ENCODE measurements at places on chromosomes 4 and X.

- no peak for DNase-seq
Observed at GRCh38 chr4:153220682-153221395, 16.6 kb downstream of the TRIM2 start.

DNA sequence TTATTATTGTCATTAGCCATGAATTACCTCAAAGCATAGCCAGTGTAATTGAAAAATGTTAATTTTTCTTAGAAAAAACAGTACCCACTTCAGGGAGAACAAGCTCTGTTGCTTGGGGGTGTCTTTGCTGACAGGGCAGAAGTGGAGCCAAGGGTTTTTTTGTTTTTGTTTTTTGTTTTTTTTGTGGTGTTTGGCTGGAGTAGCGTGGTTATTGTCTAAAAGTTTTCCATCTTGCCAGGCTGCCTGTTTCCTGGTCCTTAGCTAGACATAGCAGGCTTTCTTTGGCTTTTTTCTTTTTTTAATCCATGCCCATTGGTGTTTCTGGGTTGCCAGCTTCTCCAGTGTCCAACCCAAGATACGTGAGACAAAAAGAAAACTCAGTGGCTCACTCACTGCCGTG lies 61.5 kb downstream of the CASP3 start:
- DNase-seq, result no peak

GRCh38 chr4:166957451-166957850 lies 276.8 kb downstream of the SPOCK3 start:
- DNase-seq, result no peak

- DNase-seq, result no peak
Observed at GRCh38 chr4:38332699-38333098, 331.3 kb upstream of the KLF3 start.

- DNase-seq, result no peak
Observed at GRCh38 chrX:70485466-70485865, 40.8 kb downstream of the DLG3 start.

DNA sequence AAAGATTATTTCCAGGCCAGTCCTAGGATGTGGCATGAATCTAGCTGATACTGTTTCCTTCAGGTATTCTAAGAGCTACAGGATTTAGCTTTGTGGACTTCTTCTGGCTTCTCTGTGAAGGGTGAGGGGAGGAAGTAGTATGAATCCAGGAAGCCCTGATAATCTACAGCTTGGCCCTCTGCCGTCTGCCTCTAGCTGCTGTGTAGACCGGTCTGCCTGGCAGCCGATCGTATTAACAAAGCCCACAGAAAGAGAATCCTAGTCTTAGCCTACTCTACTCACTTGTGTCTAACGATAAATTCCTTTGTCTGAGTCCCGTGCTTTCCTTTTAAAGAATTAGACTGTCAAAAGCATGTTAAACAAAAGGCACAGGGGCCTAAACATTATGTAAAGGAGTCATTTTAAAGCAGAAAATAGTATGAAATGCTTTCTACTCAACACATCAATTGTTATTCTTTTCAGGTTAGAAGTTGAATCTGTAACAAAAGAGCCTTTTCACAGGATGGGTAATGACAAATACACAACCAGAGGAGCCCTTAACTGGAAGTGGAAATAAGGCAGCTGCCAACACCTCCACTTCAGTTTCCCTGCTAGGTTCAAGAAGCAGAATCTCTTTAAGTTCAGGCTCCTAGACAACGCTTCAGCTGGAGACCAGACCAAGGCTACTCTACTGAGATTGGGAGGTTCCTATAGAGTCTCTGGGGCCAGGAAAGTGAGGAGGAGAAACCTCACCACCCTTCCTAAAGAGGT lies 48.9 kb upstream of the UCP1 start:
- DNase-seq, result no peak

DNA sequence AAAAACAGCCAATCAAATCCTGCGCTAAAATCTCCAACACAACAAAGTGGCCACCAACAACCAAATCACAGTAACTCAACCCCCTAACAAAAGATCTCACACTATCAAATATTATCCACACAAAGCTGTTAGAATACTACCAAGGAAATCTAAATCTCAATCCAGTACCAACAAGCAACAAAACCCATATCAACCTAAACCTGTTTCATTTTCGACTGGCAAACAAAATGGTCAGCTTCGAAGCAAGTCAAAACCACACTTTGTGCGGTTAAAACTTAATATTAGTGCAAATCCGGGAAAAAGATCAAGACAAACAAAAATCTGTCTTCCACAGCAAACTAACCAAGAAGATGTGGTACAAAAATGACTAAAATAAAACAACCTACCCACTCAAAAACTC lies 28.7 kb upstream of the MUC7 start:
- DNase-seq, result no peak

- DNase-seq, result no peak
Observed at GRCh38 chr4:184583738-184584502, 65.3 kb downstream of the CASP3 start.

DNA sequence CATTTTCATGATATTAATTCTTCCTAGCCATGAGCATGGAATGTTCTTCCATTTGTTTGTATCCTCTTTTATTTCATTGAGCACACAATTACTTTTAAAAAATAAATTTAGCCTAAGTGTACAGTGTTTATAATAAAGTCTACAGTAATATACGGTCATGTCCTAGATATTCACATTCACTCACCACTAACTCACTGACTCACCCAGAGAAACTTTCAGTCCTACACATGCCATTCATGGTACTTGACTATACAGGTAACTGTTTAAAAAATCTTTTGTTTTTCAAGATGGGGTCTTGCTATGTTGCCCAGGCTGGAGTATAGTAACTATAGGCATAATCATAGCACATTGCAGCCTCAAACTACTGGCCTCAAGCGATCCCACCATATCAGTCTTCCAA lies 348.1 kb downstream of the RAPGEF2 start:
- DNase-seq, result no peak

- DNase-seq, result no peak
Observed at GRCh38 chr4:43993196-43993902, 455.3 kb downstream of the KCTD8 start.

DNA sequence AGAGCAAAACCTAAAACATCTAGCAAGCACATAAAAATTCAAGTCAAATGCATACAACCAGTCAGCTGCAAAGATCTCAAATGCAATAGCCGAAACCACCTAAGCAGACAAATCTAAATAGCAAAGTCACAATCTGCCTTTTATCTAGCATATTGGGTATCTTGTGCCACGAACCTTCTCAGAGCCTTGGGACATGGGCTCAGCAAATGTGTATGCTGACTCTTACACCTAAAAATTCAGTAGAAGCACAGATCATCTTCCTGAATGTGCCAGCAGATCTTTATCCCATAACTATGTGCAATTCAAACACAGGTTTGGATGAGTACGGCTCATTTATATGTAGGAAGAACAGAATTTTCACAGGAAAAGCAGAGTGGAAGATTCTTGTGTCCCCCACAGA lies 492.1 kb downstream of the INPP4B start:
- DNase-seq, result no peak

DNA sequence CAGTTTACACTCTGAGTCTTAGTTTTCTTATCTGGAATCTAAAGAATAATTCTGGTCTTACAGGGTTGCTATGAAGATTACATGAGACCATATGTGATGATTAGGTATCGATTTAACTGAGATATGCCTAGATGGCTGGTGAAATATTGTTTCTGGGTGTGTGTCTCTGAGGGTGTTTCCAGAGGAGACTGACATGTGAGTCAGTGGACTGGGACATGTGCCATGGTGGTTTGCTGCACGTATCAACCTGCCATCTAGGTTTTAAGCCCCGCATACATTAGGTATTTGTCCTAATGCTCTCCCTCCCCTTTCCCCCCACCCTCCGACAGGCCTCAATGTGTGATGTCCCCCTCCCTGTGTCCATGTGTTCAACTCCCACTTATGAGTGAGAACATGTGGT lies 186.0 kb upstream of the CXorf66 start:
- no peak for DNase-seq

GRCh38 chrX:136694431-136695087 lies 46.6 kb downstream of the CD40LG start:
- DNase-seq, result no peak

GRCh38 chr4:159420162-159421057 lies 317.5 kb downstream of the RAPGEF2 start:
- no peak for DNase-seq

DNA sequence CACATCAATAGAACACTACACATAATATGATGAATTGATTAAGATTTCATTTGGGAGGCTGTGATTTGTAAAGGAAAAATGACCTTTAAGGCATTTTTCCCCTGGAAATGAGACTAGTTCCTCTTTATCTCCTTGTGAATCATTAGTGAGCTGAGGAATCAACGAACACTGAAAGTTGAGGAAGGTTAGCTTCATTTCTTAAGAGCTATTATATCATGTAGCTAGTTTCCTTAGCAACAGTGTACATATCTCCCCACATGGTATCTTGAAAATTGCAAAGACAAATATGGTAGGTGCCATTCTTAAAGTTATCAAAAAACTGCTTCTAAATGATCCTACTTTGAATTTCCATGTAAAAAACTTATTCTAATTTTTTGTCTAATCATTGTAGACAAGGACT lies 127.5 kb upstream of the NRK start:
- DNase-seq, result no peak

GRCh38 chr4:992297-993110 lies 700 bp downstream of the SLC26A1 start:
- DNase-seq, result no peak

GRCh38 chr4:17112292-17112659 lies 213.8 kb upstream of the LDB2 start:
- no peak for DNase-seq

DNA sequence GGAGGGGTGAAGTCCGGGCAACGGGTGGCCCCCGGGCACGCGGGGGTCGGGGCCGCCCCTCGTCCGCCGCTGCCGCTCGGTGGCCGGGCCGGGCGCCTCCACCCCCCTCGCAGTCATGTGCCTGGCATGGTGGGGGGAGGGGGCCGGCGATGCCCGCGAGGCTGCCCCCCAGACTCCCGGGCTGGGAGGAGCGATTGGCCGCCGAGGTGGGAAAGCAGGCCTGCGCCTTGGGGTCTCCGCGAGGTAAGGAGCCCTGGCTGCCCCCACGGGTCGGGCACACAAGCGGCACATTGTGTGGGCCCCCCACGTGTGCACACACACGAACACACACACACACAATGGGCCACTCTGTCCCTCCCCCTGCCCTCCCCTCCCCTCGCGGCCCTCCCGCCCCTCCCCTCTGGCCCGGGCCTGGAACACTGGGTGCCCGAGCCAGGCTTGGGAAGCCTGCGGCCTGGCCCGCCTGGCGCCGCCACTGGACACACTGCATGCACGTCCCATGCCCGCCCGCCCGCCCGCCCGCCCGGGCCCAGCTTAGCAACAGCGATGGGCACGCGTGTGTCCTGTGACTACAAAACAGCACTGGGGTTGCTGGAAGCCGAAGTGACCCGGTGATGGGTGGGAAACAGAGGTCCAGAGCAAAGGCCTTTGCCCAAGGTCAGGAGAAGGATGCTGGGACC lies 1.3 kb downstream of the SLC6A8 start:
- DNase-seq, result no peak

DNA sequence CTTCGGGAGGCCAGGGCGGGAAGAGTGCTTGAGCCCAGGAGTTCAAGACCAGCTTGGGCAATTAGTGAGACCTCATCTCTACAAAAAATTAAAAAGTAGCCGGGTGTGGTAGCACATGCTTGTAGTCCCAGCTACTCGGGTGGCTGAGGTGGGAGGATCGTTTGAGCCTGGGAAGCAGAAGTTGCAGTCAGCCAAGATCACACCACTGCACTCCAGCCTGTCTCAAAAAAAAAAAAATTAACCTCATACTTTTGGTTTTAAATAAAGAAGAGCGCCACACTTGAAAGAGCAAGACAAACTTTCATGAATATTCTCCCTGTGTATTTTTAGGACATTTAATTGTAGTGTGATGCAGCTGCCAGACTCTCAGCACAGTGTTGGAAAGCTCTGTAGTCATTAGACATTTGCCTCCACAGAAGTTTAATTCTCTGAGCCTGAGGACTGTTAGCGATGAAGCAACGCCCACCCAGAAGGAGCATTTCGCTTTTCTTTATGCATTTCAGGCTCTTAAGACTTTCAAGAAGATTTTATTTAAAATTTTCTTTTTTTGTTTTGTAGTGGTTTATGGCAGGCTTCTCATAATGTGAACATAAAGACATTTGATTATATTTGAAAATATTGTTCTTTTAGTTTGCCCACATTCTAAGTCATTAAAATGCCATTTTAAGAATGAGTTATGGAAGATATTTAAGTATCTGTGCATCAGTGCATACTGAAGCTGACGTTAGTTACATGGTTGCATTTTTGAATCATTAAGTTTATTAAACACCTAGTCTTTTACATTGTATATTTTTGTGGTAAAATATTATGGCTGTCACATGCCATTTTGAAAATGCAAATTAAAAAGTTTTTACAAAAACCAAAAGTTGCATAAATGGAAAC lies 45.8 kb downstream of the DCLK2 start:
- DNase-seq, result no peak

GRCh38 chrX:103124284-103124683 lies 31.3 kb upstream of the NXF3 start:
- no peak for DNase-seq

- no peak for DNase-seq
Observed at GRCh38 chrX:103099691-103100090, 6.7 kb upstream of the NXF3 start.

DNA sequence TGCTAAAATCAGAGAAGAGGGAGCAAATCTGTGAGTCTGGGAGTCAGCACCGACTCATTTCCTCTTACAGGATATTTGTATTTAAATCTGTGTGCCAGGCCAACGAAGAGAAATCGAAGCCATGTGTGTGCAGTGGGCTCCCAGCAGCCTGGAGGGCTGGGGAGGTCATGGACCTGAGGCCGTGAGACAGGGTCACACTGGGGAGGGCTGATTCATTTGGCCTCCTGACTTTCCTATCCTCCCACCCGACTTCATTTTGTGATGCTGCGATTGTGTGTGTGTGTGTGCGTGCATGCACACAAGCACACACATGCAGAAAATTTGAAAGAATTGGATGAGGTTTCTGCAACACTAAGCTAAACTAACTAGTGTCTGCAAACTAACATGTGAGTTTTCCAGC lies 48.7 kb upstream of the STX18 start:
- DNase-seq, result no peak

DNA sequence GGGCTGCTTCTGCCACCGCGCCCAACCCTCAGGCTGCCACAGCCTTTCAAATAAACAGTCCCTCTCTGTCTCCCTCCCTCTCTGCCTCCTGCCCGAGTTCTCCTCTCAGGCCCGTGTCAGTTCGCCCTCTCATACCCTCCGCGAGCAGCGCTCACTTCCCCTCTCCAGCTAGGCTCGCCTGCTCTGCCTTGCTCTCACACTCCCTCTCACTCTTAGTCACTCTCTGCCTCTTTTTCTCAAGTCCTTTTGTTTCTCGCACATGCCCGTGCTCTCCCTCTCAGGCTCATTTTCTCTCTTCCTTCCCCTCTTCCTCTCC lies 3.2 kb downstream of the EFNB1 start:
- DNase-seq, result no peak

- DNase-seq, result no peak
Observed at GRCh38 chr4:37422102-37422501, 177.6 kb downstream of the NWD2 start.

GRCh38 chr4:8291701-8292477 lies 22.3 kb downstream of the HTRA3 start:
- no peak for DNase-seq

DNA sequence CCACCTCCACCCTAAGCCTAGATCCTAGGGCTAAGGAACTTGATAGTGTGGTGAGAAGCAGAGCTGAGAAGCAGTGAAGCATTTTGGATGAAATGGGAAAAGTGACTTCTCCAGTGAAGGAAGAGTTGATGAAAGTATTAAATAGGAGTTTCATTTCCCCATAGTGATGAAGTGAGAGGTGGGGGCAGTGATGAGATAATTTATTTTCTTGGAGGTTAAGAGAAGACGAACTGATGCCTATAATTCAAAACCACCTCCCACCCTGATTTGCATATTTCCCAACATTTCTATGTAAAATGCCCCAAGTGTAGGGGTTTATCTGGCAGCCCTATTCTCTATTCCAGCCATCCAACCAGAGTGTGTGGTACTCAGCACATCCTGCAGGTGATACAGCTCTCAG lies 6.3 kb downstream of the LONRF3 start:
- DNase-seq, result no peak
